Myocyte (in vitro differentiated cells): ENCODE measurements at places on chromosomes 11 and 22. TPM values are rescaled to one million over a fixed set of nuclear protein-coding genes. Genes with fewer than 3 reads are reported as not detected.
A peak's percentile ranks its signal among the peaks of the same experiment; 100 is the strongest.

GRCh38 chr11:106459135-106459534 is 381.7 kb downstream of the AASDHPPT start:
- DNase-seq: peak; percentile 29

GRCh38 chr11:63841554-63841953 is 2.6 kb downstream of the MARK2 start:
- DNase-seq: peak; percentile 65

DNA sequence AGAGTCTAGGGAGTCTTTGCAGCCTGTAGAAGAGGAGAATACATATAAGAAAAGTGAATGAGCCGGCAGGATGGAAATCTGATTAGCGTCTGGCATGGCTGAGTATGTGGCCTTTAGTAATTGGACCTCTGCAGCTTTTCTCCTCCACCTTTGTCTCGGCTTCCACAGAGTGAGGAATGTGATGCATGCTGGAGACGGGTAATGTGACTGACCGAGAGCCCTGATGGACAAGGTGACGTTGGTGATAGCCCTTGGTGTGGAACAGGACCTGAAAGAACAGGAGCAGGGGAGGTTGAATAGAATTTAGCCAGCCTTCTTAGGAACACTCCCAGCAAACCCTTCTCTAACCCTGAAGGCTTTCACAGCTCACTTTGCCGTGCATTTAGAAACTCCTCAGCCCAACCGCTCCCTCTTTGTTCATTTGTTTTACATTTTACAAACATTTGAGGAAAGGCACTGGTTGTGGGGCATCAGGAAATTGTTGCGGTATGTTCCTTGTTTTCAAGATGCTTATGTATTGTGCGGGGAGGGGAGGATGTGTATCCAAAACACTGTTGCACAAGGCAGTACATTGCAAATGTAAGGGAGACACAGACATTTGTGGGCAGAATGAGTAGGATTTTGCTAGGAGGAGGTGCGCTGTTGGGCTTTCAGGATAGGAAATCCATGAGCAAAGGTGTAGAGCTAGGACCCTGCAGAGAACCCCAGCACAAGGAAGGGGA is 6.9 kb downstream of the GTPBP1 start:
- no peak for DNase-seq

Gene BET1L
- 19.3 and 21.1 TPM in 2 replicates for total RNA-seq

Gene USH1C
- not detected in 2 replicates for total RNA-seq

DNA sequence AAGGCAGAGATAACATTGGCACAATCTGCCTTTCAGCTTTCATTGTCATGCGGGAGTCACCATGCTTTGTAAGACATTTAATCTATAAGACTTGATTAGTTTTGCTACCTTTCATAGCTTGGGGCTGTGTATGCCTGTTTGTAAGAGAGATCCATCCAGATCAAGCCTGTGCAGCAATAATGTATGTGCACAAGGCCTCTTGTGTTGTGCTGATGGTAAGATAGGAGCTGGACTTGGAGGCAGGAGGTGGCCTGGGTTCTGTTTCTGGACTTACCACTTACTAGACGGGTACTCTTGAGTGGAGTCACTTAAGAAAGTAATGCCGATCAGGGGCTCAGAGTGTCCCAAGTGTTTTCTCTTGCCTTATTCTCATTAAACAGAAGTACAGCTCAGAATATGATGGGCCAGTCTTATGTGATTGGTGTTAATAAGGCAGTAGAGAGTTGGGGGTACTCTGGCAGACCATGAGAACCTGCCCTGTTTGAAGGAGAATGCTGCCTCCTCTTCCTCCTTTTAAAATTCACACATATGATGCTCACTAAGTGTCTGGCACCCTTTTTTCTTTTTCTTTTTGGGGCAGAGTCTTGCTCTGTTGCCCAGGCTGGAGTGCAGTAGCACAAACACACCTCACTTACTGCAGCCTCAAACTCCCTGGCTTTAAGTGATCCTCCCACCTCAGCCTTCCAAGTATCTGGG is 30.9 kb downstream of the PTPRJ start:
- no peak for DNase-seq

- no peak for DNase-seq
These were observed 85.1 kb downstream of the ARHGAP8 start for GRCh38 chr22:44837481-44837880.
